Epithelial cell of umbilical artery (primary cell): ENCODE measurements at places on chromosomes 1 and 21. TPM values are rescaled to one million over a fixed set of nuclear protein-coding genes. Genes with fewer than 3 reads are reported as not detected.

SNAPIN gene
- total RNA-seq, result 57.2 and 74.3 TPM in 2 replicates

CFAP74 gene
- not detected in 2 replicates for total RNA-seq

MROH7 gene
- under 0.01 and 0.30 TPM in 2 replicates for total RNA-seq

FNDC10 gene
- 0.15 and 0.65 TPM in 2 replicates for total RNA-seq

ZNF670 gene
- total RNA-seq, result 7.5 and 7.6 TPM in 2 replicates

EVI5 gene
- 34.0 and 45.5 TPM in 2 replicates for total RNA-seq

ABCG1 gene
- 20.2 and 35.1 TPM in 2 replicates for total RNA-seq
